Left ventricle myocardium superior (tissue), 1 donor: ENCODE measurements at places on chromosomes 7 and 10.

DNA sequence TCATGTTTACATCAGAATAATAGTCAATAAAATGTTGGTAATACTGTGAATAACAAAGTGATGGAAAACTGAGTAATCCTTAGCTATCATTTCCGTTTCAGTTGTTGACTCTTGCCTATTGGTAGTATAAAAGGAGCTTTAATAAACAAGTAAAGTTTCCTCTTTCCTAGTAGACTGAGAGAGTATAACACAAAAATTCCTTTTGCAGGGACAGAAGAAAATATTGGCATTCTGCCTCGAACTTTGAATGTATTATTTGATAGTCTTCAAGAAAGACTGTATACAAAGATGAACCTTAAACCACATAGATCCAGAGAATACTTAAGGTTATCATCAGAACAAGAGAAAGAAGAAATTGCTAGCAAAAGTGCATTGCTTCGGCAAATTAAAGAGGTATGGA is 9.4 kb downstream of the KIF20B start:
- no peak for DNase-seq

GRCh38 chr10:129886263-129886662 is 77.8 kb downstream of the EBF3 start:
- DNase-seq, result no peak

- DNase-seq, result no peak
Measured at GRCh38 chr7:105219771-105220160, 169.0 kb downstream of the SRPK2 start.

DNA sequence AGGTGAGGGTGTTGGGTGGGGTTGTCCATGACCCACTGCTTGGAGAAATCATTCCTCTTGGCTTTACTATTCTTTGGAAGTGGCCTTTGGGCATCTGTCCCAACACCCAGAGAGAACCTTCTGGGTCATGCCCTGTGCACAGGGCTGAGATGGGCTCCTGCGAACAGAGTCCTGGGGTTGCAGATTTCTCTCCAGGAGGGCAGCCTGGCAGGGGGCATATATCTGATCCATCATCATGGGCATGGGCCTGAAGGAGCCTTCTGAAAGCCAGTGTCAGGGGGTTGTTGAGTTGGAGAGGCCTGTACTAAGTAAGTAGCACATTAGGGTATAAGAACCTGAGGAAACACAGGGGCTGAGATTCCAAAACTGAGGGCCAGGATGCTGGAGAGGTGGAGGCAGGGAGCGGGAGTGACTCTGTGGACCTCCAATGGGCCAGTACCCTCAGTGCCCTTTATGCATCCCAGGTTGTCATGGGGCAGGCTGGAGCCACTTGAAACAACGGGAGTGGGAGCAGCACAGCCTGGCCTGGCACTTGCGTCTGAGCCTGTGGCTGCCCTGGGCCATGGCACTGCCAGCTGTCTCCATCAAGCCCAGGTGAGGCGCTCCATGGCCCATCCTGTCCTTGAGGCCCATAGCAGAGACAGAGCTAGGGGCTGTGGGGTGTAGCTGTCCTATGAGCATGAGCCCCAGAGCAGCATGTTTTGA is 203.7 kb downstream of the GRID1 start:
- DNase-seq, result no peak

GRCh38 chr10:10797513-10797912 is 220.2 kb upstream of the CELF2 start:
- no peak for DNase-seq

- DNase-seq, result no peak
Measured at GRCh38 chr10:67075491-67075971, 149.7 kb downstream of the LRRTM3 start.

GRCh38 chr7:94149789-94150545 is 145.8 kb upstream of the BET1 start:
- DNase-seq, result no peak

DNA sequence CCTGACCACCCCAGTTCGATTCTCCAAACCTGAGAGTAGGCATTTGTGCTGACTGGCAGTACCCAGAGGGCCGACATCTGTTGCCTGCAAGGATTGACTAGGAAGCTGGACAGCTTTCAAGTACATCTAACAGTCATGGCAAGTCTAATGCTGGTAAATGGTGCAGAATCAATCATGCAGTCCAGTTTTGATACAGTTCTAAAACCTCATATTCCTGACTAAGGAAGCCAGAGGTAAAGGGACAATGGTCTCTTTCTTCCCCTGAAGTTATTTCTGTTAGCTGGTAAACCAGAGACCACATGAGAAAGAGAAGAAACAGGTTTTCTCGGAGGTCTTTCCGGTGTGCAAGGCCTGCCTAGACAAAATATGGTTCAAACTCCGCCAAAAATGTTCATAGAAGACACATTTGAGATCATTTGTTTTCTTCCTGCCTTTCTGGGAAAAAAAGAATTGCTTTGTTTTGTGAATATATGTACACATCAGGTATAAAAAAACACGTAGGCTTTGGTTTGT is 97.1 kb downstream of the WDR37 start:
- no peak for DNase-seq

DNA sequence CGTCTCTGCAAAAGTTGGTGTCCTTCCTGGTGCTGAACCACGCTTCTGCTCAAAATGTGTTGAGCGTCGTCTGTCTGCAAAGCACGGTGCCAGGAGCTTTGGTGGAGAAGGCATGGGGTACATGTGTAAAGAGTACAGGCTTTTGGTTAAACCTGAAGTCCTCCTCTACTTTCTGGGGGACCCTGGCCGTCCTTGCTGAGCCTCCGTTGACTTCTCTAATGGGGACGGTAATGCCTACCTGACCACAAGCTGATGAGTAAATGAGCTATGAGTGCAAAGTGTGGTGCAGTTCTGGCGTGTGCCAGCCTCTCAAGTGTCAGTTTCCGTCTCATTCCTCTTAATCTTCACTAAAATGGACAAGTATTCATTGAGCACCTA is 527 bp upstream of the HERPUD2 start:
- no peak for DNase-seq

DNA sequence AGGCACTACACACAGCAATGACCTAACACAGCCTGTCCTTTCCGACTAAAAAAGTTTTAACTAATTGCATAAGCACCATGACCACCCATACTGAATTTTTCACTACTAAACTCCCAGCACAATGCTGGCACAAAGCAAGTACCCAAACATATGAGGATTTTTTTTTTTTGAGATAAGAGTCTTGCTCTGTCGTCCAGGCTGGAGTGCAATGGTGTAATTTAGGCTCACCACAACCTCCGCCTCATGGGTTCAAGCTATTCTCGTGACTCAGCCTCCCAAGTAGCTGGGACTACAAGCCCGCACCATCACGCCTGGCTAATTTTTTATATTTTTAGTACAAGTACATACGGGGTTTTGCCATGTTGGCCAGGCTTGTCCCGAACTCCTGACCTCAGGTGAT is 5.1 kb downstream of the UBE2H start:
- no peak for DNase-seq

DNA sequence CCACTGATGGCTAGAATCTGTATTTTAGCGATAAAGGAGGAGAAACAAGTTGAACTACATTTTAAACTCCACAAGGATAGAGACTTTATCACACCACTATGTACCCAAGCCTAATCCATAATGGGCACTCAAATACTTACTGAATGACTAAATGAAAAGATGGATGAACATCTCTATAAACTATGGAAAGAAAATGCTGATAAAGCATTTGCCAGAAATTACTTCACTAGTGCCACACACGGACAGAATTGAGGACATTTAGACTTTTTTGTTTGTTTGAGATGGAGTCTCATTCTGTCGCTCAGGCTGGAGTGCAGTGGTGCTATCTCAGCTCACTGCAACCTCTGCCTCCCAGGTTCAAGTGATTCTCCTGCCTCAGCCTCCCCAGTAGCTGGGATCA is 1.7 kb upstream of the NSUN6 start:
- DNase-seq, result no peak

DNA sequence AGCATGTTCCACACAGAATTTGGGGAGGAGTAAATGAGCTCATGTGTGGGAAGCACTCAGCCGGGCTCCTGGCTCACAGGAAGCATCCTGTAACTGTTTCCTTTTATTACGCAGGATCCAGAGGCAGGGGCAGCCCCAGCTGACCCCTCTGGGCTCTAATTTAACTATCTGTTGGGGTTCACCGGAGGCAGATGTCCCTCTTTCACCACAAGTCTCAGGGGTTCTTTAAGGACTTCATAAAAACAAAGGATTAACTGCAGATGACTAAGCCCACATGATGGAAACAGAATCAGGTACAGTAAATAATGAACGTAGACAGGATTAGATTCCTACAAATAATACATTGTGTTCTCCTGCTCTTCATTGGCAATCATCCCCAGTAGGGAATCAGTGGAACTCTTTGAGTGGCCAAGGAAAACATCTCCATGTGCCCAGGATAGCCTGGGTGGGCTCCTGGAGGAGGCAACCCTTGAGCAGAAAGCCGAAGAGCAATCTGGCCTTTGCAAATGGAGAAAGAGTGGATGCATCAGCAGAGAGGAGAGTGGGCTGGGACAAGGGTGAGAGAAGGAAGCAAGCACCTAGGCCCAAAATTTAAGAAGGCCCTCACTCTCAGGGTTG is 24.6 kb downstream of the TBXAS1 start:
- no peak for DNase-seq

GRCh38 chr7:22150221-22150620 is 204.5 kb upstream of the CDCA7L start:
- DNase-seq, result no peak

GRCh38 chr10:133359554-133359971 is 1.7 kb upstream of the FUOM start:
- peak; percentile 53 for DNase-seq

DNA sequence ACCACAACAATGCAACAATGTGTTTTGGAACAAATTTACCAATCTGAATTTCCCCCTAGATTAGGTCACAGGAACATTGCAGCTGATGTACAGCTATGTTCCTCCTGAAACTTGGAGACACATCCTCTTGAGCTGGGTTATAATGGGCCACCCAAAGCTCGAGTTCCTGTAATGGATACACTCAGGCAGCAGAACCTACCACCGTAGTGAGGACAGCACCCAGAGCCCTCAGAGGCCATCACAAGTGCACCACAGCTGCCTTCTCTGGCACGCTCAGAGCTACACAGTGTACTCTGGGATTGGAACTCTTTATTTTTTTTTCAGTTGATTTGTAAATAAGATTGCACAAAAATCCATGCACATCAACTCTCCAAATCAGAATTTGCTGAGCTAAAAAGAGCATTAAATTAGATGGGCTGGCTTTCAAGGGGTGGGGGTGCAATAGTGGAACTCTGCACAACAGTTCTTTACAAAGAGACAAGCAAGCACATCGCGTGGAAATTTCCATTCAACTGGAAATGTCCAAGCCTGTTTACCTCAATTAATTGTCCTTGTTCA is 56.7 kb downstream of the EGFR start:
- DNase-seq, result peak; percentile 74

GRCh38 chr10:119252051-119252465 is 44.7 kb downstream of the GRK5 start:
- peak; percentile 62 for DNase-seq

GRCh38 chr7:41822259-41822817 is 119.4 kb upstream of the INHBA start:
- DNase-seq, result no peak

GRCh38 chr7:29039821-29040578 is 81.9 kb upstream of the TRIL start:
- DNase-seq, result no peak

DNA sequence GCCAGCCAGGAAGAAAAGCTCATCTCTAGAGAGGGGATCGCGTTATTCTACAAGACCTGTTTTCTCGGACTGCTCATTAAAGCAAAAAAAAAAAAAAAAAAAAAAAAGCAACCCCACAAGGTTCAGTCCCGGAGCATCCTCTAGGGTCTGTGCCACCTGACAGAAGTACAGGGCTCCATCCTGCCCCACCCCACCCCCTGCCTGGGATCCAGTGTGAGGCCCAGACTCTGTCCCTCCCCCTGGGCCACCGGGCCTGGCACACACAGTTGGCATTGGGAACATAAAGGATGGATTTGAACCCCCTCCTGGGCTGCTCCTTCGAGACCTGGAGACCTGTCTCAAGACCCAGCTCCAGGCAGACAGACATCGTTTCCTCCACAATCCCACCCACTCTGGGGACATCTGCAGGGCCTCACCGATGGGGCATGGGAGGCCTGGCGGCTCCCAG is 688 bp downstream of the ORAI2 start:
- no peak for DNase-seq

DNA sequence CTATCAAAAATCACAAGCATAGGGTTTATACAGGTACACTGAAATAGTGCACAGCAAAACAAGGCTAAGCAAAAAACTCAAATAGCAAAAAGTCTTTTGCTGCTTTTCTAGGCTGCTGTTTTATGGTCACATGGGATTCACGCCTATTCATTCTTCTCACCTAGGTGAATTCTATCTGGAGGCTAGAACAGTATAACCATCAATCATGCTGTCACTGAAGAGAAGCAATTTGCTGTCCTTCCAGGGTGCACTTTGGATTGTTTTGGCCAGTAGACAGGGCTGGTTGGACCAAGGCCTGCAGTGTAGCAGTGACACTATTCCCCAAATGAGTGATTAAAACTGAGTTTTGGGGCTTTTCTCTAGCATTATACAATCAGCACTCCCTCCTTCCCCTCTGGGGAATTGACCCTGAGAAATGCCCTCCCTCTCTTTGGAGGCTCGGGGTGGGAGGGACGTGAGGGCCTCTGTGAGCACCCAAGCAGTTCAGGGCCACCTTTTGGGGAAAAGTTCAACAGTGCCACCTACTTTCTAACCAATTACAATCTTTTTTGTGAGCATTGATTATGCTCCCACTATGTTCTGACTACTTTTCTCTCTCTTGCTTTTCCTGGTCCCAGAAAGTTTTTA is 16.2 kb upstream of the SND1 start:
- DNase-seq, result no peak

- DNase-seq, result no peak
Measured at GRCh38 chr10:73366381-73367298, 8.0 kb upstream of the CFAP70 start.

DNA sequence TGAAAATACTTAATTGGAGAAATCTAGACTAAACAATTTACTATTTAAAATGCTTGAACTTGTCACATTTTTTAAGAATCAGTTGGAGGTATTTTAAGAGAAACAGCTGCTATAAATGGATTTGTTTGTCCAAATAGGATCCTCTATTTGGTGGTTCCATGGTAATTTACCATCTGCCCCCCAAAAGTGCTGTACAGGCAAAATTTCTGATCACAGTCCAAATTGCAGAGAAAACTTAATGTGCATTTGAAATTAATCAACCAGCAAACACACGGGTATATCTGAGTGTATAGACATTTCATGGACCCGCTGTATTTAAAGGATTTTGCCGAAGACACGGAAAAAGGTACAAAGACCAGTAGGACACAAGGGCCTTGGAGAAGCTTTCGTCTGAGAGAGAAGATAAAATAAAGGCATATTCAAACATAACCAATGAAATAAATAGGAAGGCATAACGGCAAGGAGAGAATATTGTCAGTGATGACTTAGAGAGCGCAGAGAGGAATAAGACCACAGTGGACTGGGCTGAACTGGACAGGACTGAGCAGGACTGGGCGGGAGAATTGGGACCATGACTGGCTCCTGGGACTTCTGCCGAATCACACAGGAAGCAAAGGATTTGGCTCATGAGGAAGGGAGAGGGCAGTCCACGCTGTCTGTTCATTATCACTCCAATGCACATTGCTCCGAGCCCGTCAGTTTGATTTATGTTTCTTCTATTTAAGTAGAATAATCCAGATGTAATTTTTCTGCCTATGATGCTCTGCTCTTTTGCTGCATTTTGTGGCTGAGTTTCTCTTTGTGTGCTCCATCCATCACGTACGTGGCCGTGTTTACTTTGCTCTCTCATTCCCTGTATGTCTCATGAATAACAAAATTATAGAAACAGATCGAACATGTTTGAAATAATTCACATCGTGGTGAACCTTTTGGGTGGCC is 112.8 kb downstream of the PRLHR start:
- no peak for DNase-seq
